Activated T-cell treated with anti-CD3 and anti-CD28 coated beads, Interleukin-2, amount 50 U/mL, for 48 hours (primary cell): ENCODE measurements at places on chromosomes 11 and 22.

GRCh38 chr11:43989162-43989981 is 46.9 kb downstream of the C11orf96 start:
- DNase-seq, result no peak

GRCh38 chr11:122007601-122008071 is 108.4 kb downstream of the BLID start:
- no peak for DNase-seq

DNA sequence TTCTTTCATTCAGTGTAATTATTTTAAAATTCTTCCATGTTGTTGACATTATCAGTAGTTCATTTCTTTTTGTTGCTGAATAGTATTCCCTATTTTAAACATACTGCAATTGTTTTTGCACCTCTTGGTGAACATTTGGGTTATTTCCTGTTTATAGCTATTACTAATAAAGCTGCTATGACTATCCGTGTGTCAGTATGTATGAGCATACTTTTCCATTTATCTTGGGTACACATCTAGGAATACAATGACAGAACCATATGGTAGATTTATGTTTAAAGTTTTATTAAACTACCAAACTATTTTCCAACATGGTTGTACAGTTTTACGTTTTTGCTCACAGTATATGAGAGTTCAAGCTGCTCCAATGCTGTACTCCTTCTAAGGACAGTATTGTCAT is 22.0 kb upstream of the FIBIN start:
- no peak for DNase-seq

DNA sequence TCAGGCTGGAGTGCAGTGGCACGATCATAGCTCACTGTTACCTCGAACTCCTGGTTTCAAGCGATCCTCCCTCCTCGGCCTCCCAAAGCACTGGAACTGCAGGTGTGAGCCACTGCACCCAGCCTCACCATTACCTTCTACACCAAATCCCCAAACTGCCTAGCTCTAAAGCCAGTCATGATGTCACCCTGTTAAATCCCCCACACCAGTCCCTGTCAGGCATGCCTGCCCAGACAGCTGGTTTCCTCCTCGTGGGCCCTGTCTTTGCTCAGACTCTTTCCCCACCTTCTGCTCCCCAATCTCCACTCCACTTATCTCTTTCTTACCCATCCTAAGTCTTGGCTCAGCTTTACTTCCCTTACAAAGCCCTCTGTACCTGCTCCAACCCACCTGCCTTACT is 12.5 kb upstream of the EXPH5 start:
- no peak for DNase-seq

DNA sequence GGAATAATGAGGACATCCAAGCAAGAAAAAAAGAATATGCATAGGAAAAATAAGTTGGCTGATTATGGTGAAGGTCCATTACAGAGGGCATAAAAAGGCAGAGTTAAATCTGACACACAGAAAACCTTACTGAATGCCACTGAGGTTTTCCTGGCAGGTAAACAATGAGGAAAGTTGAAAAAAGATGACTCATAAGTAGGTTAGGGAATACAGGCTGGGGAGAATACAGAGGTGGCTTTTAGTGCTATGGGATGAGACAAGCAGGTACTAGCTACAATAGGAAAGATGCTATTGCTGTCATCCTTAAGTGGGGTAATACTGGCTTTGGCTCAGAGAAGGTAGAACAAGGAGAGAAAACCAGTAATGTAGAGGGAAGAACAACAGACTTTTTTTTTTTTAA is 44.7 kb downstream of the CSTF3 start:
- DNase-seq, result no peak

DNA sequence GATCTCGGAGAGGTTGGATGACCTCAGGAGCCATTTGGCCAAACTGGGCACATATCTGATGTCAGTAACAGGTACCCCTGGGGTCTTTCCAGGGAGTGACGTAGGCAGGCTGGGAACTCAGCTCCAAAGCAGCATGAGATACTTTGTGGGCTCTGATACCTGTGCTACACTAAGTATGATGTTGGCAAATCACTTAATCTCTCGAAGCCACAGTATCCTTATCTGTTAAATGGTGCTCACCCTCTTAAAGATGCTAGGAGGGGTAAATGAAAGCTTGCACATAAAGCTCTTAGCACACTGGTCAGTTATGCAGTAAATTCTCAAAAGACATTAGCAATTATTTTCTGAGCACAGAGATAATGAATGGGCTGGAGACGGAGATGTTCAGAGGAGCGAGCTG is 17.1 kb upstream of the DGKZ start:
- DNase-seq, result no peak

DNA sequence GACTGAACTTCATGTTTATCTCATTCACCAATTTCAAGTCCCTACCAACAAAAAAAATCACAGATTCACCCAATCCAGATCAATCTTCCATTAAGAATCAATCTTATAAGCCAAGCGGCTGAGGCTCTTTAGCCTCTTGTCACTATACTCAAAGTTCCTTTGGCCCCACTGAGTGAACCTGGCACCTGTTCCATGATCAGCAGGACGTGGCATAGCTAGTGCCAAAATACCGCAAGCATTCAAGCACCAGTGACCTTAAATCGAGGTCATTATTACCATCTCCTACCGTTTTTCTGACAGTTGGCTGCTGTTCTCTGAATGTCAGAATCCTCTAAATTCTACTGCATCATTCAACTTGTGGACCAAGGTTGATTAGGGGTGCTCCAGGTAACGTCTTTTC is 141.2 kb downstream of the CADM1 start:
- DNase-seq, result no peak

GRCh38 chr11:9664276-9665171 is 647 bp downstream of the SWAP70 start:
- DNase-seq, result peak; percentile 53

DNA sequence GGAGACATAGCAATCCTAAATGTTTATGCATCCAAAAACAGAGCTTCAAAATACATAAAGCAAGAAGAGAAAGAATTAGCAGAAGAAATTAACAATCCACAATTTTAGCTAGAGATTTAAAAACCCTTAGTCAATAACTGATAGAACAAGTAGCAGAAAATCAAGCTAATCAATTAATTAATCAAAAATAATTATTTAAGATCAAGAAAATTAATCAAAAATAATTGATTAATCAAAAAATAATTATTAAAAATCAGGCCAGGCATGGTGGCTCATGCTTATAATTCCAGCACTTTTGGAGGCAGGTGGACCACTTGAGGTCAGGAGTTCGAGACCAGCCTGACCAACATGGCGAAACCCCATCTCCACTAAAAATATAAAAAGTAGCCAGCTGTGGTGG is 29.2 kb downstream of the C11orf24 start:
- DNase-seq, result no peak

DNA sequence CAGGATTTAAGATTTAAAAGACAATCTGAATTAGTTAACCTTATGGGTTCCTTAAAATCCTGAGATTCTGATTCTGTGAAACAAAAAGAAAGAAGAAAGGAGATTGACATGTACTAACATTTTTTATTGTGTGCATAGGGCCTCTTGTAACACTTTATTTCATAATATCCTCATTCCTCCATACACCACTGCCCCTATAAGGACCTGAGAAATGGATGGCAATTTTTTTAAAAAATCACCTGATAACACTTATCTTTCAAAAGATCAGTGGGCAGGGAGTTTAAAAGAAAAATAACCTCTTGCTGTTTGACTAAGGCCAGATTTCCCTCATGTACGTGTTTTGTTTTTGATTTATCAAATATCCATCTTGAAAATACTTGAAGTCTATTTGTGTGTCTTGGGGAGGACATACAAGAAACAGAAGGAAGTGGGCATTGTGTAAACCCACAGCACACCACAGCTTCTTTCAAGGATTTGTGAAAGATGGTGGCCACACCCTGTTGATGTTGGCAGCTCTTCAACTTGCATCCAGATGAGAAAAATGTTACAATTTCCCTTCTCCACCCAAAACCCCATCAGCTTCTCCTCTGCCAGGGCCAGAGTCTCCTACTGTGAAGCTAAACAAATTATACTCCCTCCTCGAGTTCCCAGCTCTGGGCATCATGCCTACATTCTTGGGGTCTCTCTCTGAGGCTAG is 35.0 kb upstream of the MPEG1 start:
- no peak for DNase-seq

DNA sequence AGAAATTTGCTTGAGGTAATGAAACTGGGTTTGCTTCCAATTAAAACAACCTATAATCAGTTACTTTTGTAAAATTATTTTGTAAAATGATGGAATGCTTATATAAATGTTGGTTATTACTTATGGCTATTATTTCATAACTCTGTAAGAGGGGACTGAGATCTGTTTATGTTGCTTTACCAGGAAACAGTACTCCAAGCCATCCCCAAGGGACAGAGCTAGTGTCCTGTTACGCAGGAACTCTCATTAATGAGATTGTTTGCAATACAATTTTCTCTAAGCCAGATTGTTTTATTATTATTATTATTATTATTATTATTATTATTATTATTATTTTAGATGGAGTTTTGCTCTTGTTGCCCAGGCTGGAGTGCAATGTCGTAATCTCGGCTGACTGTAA is 2.3 kb upstream of the NOX4 start:
- DNase-seq, result no peak

GRCh38 chr11:124514131-124514530 is 29.3 kb downstream of the OR8B12 start:
- DNase-seq, result no peak

- no peak for DNase-seq
These were observed 704.1 kb downstream of the LUZP2 start for GRCh38 chr11:25200925-25201324.

GRCh38 chr11:130726234-130727037 is 189.8 kb downstream of the SNX19 start:
- no peak for DNase-seq

- DNase-seq, result no peak
These were observed 411.4 kb upstream of the CCDC90B start for GRCh38 chr11:83697518-83697917.

GRCh38 chr11:74870485-74870884 is 78.4 kb downstream of the XRRA1 start:
- no peak for DNase-seq

DNA sequence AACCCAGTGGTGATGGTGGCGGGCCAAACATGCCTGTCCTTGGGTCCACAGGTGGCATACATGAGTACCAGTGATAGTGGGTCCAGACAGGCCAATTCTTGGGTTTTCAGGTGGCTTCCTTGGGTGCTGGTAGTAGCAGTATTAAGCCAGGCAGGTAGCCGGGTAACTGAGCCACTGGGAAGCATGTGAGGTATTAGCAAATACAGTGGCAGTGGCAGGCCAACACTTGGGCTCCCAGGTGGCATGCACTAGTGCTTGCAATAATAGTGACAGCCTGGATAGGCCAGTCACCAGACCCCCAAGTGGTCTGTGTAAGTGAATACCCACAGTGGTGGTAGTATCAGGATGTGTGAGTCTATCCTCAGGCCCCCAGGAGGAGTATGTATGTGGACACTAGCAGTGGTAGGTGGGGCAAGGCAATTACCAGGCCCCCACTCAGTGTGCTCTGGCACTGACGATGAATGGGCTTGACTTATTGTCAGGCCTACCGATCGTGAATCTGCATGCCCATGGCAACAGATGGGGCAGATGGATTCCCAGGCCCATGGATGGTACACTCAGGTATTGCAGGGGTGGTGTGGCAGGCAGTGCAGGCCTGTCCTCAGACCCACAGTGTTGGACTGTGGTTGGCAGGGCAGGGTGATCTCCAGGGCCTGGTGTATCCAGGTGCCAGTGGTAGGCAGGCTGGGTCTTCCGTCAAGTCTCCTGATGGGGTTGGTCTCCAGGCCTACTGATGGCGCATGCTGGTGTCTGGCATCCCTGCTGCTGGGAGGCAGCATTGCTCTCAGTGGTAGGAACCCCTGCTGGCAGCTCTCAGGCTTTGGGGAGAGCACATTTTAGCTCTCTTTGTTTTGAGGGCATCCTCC is 840.7 kb downstream of the FAM181B start:
- DNase-seq, result no peak

DNA sequence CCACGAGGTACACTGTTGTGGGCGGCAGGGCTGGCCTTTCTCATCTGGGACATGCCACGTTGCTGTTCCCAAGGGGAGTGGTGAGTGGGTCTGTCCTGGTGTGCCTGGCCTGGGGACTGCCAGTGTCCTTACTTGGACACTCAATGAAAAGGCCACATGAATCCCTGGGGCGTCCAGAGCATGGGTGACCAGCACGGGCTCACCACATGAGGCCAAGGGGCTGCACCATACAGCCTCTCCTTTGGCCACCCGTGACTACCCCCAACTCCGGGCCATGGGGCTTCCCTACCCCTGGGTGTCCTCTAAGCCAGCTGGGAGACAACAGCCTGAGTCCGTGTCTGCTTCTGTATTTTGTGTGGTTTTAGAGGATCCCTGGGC is 20.2 kb upstream of the TXNRD2 start:
- DNase-seq, result no peak

DNA sequence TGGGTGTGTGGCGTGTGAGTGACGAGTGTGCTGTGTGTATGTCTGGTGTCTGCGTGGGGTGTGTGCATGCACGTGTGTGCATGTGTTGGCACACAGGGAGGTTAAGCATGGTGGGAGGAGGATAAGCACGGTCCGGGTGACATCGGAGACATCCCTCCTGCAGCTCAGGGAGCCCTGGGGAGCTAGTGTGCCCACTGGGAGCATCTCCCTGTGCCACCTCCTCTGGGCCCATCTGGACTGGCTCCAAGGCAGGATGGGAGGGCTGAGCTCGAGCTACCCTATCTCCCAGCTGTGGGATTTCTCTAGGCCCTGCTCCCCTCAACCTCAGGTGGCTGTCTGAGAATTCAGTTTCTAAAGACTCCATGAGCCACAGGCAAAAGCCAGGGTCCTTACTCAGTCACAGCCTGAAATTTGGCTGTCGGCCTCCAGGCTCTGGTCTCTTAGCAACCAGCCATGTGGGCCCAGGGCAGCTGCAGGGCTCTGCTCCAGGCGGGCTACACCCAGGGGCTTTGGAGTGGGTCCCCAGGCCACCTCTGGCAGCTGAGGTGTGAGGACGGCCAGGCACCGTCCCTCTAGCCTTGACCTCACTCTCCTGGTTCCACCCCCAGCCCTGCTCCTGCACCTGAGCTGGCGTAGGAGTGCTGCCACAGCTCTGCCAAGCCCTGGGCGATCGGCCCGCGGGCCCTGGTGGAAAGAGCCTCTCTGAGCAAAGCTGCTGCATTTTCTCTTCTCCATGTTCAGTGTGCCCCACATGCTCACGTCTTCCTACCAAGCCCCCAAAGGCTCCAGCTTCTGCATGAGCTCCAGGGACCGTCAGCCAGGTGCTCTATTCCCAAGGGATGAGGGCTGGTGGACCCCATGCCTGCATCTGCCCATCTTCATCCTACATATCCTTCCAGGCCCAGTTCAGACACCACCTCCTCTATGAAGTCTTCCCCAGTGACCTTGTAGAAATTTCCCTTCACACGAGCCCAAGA is 39.7 kb downstream of the RTL6 start:
- no peak for DNase-seq
